ENCODE measurements at places on chromosomes 5 and 9. TPM values are rescaled to one million over a fixed set of nuclear protein-coding genes. Genes with fewer than 3 reads are reported as not detected.

The DRD1 gene
- not detected for total RNA-seq

The KIF4B gene
- total RNA-seq = not detected

The UBTD2 gene
- total RNA-seq = 6.9 TPM

The PGM5 gene
- 2.2 TPM for total RNA-seq

The LCN1 gene
- not detected for total RNA-seq

The BSPRY gene
- total RNA-seq = 15.2 TPM

The PNPLA7 gene
- total RNA-seq = 7.1 TPM

The NR2F1-AS1 gene
- total RNA-seq = 2.1 TPM

The DOCK8 gene
- 5.6 TPM for total RNA-seq
